ENCODE measurements at places on chromosomes 6 and 20. TPM values are rescaled to one million over a fixed set of nuclear protein-coding genes. Genes with fewer than 3 reads are reported as not detected.

CTNNBL1 gene
- 30.7 TPM for total RNA-seq

MTFR2 gene
- total RNA-seq = 0.94 TPM

SIRPB2 gene
- 1.3 TPM for total RNA-seq

GSTA3 gene
- total RNA-seq = not detected

CCDC170 gene
- total RNA-seq = 2.8 TPM

NMBR gene
- 6.6 TPM for total RNA-seq

APOBEC2 gene
- total RNA-seq = not detected

TFEB gene
- total RNA-seq = 2.2 TPM

EPHA7 gene
- total RNA-seq = 82.6 TPM

SLPI gene
- not detected for total RNA-seq

NHLRC1 gene
- total RNA-seq = 3.1 TPM

All from parietal lobe (tissue), 2 donors.